ENCODE measurements at places on chromosomes 1 and 21. TPM values are rescaled to one million over a fixed set of nuclear protein-coding genes. Genes with fewer than 3 reads are reported as not detected.

DNA sequence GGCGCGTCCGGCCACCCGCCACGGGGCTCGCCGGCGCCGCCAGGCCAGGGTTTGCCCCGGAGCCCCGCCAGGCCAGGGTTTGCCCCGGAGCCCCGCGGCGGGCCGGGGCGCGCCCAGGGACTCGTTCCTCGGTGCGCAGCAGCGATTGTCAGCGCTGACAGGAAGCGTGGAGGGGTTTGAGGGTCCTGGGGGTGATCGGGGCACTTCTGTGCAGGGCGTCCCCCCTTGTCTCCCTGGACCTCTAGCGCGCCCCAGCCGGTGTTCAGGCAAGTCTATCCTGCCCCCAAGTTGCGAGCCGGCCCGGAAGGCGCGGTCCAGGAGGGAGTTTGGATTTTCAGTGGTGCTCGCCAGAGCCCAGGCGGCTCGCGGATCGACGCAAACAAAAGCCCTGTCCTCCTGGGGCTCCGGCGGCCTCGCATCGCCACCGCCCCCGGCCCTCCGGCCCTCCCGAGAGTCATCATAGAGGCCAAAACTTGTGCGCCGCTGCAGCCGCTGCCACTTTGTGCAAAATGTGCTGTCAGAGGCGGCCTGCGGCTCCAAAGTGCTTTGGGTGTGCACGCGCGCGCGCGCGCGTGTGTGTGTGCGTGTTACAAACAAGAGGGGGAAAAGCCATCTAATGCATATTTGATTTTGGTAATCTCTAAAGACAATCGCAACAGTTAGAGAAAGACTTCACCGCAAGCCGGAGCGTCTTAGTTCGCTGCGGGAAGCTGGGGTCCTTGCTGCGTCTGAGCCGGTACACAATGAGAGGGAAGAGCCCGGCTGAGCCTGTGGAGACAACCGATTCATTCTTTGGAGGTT, 1.0 kb downstream of the ROR1 start:
- H3K4me1 ChIP-seq, result peaks cover 12% of the 10 kb centered on the region
- peak overlapping the region; percentile 69 for H3K4me3 ChIP-seq
- H3K27me3 ChIP-seq, result peaks cover 20% of the 10 kb centered on the region

DNA sequence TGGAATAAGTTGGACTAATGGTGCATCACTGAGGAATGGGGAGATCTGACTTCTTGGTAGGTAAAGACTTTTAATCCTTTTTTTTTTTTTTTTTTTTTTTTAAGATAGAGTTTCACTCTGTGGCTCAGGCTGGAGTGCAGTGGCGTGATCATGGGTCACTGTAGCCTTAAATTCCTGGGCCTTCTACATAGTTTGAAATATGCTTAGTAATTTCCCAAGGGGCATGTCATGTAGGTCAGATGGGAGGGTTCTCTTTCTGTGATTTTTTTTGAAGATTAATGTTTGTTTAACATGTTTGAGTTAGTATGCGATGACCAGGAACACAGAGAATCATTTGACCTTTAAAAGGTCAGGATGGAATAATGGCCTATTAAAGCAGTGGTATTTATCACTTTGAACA, 129.1 kb downstream of the S1PR1 start:
- H3K4me1 ChIP-seq, result no peaks in the 10 kb centered on the region
- no peaks in the 10 kb centered on the region for H3K27me3 ChIP-seq
- DNase-seq, result no peak
- no peak overlapping the region for H3K4me3 ChIP-seq

GRCh38 chr1:156508205-156508954, 7.8 kb upstream of the MEF2D start:
- no peaks in the 10 kb centered on the region for H3K36me3 ChIP-seq
- H3K27me3 ChIP-seq, result no peaks in the 10 kb centered on the region
- no peak overlapping the region for H3K4me3 ChIP-seq
- peak overlapping the region; percentile 70 for H3K27ac ChIP-seq
- DNase-seq, result peak; percentile 85

GRCh38 chr21:15839026-15839425, 109.2 kb downstream of the USP25 start:
- no peaks in the 10 kb centered on the region for H3K27me3 ChIP-seq
- DNase-seq, result no peak
- peaks cover 12% of the 10 kb centered on the region for H3K4me1 ChIP-seq
- no peak overlapping the region for H3K4me3 ChIP-seq
- peaks cover 38% of the 10 kb centered on the region for H3K36me3 ChIP-seq

DNA sequence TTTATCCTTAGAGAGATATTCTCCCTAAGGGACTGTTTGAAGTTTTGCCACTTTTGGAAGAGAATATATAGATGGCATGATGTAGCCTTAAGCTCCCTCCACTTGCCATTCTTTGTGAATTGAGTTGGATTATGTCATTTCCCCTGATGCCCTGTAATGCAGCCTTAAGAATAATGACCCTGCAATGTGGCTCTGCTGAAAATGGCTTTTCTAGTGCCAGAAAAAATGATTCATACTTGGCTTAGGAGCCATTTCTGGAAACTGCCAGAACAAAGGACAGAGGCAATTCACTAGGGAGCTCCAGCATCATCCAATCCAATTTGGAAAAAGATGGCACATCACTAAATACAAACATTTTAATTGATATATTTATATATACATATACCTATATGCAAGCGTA, 265.3 kb downstream of the SPATA17 start:
- DNase-seq, result no peak
- no peaks in the 10 kb centered on the region for H3K36me3 ChIP-seq
- no peak overlapping the region for H3K4me3 ChIP-seq

- H3K4me3 ChIP-seq, result peak overlapping the region; percentile 69
- H3K27ac ChIP-seq, result no peak overlapping the region
- H3K4me1 ChIP-seq, result peaks cover 65% of the 10 kb centered on the region
- DNase-seq, result no peak
- H3K36me3 ChIP-seq, result no peaks in the 10 kb centered on the region
- no peaks in the 10 kb centered on the region for H3K27me3 ChIP-seq
Observed at GRCh38 chr1:183807549-183808168, 2.7 kb downstream of the RGL1 start.

DNA sequence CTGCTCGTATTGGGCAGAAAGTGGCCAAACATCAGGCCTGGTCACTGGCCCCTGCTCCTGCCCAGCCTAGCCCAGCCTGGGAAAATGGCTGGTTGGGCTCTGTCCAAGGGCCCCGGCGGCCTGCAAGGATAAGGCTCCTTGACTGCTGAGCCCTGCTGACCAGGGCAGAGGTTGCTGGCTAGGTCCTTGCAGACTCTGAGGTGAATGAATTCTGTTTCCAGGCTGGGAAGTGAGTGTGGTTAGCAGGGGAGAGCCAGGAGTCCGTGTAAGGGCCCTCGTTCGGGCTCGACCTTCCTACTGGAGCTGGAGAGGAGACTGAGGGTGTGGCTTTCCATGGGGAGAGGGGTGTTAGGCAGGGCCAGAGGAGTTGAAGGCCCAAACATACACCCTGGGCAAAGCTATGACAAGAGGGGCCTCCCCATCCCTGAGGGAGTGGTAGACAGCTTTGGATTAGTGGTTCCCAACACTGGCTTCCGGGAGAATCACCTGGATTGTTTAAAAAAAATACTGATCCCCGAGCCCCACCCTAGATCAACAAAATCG, 20.6 kb downstream of the CSF1 start:
- DNase-seq, result peak; percentile 87
- H3K36me3 ChIP-seq, result peaks cover 41% of the 10 kb centered on the region
- H3K27ac ChIP-seq, result peak overlapping the region; percentile 53
- H3K4me3 ChIP-seq, result no peak overlapping the region
- no peaks in the 10 kb centered on the region for H3K27me3 ChIP-seq

GRCh38 chr1:111739194-111739924, at the start of gene INKA2:
TSS of gene INKA2 (minus strand) at chr1:111739395. CDS start at chr1:111739242, 153 bp downstream.
- H3K27ac ChIP-seq, result peak within 1 kb of the TSS; percentile 90
- no peaks in the 10 kb centered on the region for H3K36me3 ChIP-seq

DNA sequence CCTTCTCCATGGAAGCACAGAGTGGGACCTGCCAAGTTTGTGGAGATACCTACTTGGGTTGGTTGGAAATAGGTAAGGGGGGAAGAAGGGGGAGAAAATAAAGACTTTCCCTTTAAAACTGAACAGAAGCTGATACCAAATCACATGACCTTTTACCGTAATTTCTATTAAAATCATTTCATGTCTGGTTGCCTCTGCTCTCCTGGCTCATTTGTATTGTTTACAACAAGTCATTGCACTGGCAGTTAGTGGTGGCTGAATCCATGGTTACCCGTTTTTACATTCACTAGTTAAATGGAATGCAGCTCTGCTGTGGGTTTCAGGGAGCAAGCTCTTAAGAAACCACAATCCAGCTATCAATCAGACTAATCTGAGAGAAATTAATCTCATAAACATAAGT, 353.7 kb upstream of the ESRRG start:
- no peaks in the 10 kb centered on the region for H3K36me3 ChIP-seq
- no peak for DNase-seq
- H3K27me3 ChIP-seq, result no peaks in the 10 kb centered on the region
- no peak overlapping the region for H3K27ac ChIP-seq

The ASH1L gene
- 59.8 TPM for total RNA-seq

The GPR25 gene
- 0.62 TPM for total RNA-seq

The LORICRIN gene
- not detected for total RNA-seq

The UMODL1 gene
- 0.50 TPM for total RNA-seq

The WNT3A gene
- total RNA-seq, result 6.0 TPM

The IFI16 gene
- 102 TPM for total RNA-seq

Data from lower lobe of right lung (tissue), 2 donors.